ENCODE measurements at places on chromosomes 6 and 20. TPM values are rescaled to one million over a fixed set of nuclear protein-coding genes. Genes with fewer than 3 reads are reported as not detected.

Gene HMGN4
- total RNA-seq, result 78.0 TPM

Gene OSTM1
- 15.2 TPM for total RNA-seq

Gene C6orf141
- 23.4 TPM for total RNA-seq

Gene MAPK13
- 0.92 TPM for total RNA-seq

Gene HDGFL1
- total RNA-seq, result not detected

Gene EPHA7
- total RNA-seq, result 0.04 TPM

Gene CST4
- total RNA-seq, result not detected

Gene TMEM14A
- total RNA-seq, result 40.0 TPM

Gene ELMO2
- 22.1 TPM for total RNA-seq

Gene ASIP
- total RNA-seq, result not detected

Gene ACTL10
- 0.05 TPM for total RNA-seq

Gene VWA7
- total RNA-seq, result 2.0 TPM

Gene CLPSL1
- not detected for total RNA-seq

Gene ENPP4
- total RNA-seq, result 0.32 TPM

Gene BCL2L1
- total RNA-seq, result 145 TPM

Data from A549 treated with DMSO at 1 μM for 4 hours (cell line).